ENCODE measurements at places on chromosomes 3 and 15.

DNA sequence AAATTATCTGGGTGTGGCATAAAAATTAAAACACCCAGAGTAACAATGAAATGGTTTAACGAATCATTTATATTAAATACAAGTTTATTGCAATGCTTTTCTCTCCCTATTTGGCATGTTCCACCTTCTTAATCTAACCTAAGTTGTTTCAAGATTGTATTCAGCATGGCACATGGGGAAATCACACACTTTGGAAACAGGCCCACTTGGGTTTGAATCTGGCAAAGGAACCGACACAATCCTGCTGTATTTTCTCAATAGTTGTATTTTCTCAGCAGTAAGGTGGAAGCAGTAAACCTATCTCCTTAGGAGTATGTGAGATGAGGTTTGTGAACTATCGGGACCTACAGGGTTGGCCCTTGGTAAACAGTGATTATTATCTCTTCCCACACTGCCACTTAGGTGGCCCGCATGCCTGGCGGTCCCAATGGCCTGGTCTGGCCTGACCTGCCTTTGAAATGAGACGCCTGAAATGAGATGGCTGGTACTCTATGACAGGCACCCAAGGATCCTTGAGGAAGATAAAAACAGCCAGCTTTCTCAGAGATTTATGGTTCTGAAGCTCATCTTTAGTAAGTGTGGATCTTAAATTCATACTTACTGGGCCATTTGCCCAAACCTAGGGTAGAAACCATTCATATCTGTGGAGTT, 45.3 kb upstream of the VILL start:
- no peak for DNase-seq

GRCh38 chr3:33543601-33544000, 103.4 kb upstream of the UBP1 start:
- no peak for DNase-seq

- no peak for DNase-seq
Measured at GRCh38 chr15:70269311-70269911, 171.7 kb upstream of the TLE3 start.

DNA sequence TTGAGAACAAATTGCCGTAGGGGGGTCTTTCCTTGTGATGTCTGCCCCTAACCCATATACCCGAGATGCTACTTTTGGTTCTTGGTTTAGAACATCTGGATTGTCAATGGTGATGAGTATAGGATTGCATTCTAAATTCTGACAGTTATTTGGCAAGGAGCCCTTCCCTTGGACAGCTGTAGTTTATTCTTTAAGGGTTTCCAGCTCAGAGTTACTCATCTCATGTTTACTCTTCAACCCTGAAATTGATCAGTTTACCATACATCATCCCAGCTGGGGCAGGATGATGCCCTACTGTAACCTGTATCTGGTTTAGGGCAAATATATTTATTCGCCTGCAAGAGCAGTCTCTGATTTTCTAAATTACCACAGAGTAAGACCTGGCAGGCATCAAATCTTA, 85.7 kb upstream of the XCR1 start:
- DNase-seq: no peak

DNA sequence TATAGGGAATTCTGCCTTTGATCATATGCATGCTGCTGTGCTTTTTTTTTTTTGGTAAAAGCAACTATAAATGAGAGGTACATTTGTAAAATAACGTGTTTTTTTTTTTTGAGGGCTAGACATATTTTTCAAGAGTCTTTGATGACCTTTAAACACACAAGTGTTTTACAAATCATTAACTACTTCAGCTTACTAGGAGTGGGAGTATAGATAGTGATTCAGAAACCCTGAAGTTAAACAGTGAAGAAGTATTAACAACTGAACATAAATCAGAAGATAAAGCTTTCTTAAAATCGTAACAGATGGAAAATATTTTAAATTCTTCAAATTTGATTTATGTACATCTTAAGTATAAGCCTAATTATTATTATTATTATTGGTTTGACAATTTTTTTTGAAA, 2.9 kb upstream of the GMNC start:
- DNase-seq: no peak

- no peak for DNase-seq
Measured at GRCh38 chr3:66121318-66121717, 82.6 kb upstream of the MAGI1 start.

DNA sequence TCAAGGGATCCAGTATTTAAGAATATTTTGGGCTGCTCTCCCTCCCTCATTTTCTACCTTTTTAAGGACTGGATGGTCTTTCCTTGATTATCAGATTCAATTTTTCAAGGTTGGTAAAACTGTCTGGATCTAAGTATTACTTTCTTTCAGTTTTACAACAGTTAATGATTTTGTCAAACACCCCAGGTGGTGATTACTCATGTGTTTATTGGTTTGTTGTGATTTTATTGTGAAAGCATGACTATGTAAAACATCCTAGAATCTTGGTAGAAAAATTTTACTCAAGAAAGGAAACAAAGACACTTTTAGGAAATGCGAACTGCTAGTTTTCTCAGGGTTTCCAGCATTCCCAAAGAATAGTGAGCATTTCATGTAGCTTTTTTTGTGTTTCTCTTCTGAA, 7.3 kb downstream of the GTF2E1 start:
- no peak for DNase-seq

GRCh38 chr3:55204417-55204816, 276.6 kb upstream of the LRTM1 start:
- no peak for DNase-seq

- no peak for DNase-seq
Measured at GRCh38 chr3:157607826-157608405, 104.7 kb upstream of the VEPH1 start.

DNA sequence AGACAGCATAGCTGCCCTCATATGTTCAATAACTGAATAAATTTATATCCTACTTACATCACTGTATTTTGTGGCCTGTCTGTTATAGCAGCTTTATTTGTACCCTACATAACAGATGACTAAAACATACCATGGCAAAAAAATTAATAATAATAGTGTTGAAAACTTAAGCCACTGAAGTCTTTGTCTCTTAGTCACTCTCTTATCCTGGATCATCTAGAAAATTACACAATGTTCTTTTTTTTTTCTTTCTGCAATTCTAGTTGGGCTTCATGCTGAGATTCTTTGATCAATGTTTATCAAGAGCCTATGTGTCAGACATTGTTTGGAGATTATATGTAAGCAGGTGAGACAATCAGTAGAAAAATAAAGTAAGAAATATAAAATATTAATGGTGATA, 519.3 kb upstream of the ARPP21 start:
- no peak for DNase-seq

DNA sequence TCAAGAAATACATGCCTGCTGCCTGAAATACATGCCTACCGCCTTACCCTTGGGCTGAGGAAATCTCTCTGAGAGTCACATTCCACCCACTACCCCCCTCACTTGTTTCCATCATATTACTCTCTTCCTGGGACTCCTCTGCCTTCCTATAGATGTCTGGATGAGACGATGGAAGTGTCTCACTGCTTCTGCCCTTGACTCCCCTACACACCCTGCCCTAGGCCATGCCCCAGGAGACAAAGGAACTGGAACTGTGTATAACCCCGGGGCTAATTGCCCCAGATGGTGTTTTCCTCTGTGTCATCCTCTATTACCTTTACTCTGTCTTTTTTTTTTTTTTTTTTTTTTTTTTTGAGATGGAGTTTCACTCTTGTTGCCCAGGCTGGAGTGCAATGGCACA, 102.0 kb downstream of the GTPBP8 start:
- DNase-seq: no peak

GRCh38 chr3:8494327-8494726, 7.3 kb upstream of the LMCD1 start:
- no peak for DNase-seq

- DNase-seq: no peak
Measured at GRCh38 chr3:11803977-11804892, 42.5 kb downstream of the TAMM41 start.

- no peak for DNase-seq
Measured at GRCh38 chr3:39781632-39782031, 27.8 kb upstream of the MYRIP start.

GRCh38 chr3:14392231-14392630, 10.2 kb upstream of the SLC6A6 start:
- no peak for DNase-seq

DNA sequence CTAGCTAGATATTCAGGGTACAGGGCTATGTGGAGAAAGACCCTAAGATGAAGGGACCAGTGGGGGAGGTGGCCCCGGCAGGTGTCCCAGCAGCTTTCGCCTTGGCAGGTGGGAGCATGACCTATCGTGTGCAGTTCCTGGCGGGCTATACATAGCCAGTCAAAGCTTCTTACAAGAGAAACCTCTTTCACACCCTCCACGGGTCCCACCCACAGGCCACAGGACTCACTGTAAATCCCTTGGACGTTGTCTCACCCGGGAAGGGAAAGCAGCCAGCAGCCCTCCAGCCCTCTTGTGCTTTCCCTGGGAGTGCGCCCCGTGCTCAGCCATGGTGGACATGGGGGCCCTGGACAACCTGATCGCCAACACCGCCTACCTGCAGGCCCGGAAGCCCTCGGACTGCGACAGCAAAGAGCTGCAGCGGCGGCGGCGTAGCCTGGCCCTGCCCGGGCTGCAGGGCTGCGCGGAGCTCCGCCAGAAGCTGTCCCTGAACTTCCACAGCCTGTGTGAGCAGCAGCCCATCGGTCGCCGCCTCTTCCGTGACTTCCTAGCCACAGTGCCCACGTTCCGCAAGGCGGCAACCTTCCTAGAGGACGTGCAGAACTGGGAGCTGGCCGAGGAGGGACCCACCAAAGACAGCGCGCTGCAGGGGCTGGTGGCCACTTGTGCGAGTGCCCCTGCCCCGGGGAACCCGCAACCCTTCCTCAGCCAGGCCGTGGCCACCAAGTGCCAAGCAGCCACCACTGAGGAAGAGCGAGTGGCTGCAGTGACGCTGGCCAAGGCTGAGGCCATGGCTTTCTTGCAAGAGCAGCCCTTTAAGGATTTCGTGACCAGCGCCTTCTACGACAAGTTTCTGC, 15.0 kb downstream of the GRK7 start:
- DNase-seq: no peak

GRCh38 chr15:78946493-78946892, 1.6 kb upstream of the CTSH start:
- no peak for DNase-seq

DNA sequence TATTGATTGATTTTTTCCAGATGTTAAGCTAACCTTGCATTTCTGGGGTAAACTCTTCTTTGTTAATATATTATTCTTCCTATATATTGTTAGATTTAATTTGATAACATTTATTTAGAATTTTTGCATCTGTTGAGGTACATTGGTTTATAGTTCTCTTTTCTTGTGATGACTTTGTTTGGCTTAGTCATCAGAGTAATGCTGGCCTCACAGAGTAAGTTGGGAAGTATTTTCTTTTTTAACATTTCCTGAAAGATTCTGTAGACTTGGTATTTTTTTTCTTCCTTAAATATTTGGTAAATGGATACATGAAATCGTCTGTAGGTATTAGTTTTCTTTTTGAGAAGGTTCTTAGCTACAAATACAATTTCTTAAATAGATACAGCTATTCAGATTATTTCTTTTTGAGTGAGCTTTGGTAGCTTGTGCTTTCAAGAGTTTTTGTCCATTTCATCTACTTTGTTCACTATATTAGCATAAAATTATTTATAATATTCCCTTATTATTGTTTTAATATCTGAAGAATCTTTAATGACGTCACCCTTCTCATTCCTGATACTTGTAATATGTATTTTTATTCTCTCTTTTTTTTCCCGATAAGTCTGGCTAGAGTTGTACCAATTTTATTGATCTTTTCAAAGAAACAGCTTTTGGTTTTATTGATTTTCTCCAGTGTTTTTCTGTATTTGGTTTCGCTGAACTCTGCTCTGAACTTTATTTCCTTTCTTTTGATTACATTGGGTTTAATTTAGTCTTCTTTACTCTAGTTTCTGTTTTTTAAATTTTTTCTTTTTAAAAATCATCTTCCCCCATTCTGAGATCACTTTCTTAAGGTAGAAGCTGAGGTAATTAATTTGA, 6.5 kb upstream of the HPS3 start:
- no peak for DNase-seq

GRCh38 chr3:148079370-148079769, 618.3 kb upstream of the AGTR1 start:
- DNase-seq: no peak

GRCh38 chr3:119019767-119020518, 14.7 kb downstream of the IGSF11 start:
- DNase-seq: no peak

GRCh38 chr3:47007482-47008233, 28.2 kb downstream of the NBEAL2 start:
- DNase-seq: no peak

GRCh38 chr15:75367006-75367405, 1.4 kb downstream of the MAN2C1 start:
- no peak for DNase-seq

GRCh38 chr15:28096670-28097431, 2.3 kb downstream of the OCA2 start:
- no peak for DNase-seq

DNA sequence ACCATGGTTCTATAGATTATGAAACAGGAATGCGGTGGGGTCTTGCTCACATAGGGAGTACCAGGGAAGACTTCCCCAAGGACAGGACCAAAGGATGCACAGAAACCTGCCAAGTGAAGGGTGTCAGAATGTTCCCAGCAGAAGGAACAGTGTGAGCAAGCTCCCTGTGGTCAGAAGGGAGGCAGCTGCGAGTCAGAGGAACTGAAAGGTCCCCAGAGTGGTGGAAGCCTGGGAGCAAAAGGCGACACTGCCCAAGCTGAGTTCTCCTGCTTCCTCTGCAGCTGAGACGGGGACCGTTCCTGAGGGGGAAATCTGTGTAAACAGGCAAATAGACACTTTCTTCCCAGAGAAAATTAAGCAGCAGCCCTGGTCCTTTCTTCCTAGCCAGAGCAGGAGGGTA, 14.2 kb upstream of the SLC6A6 start:
- DNase-seq: no peak

DNA sequence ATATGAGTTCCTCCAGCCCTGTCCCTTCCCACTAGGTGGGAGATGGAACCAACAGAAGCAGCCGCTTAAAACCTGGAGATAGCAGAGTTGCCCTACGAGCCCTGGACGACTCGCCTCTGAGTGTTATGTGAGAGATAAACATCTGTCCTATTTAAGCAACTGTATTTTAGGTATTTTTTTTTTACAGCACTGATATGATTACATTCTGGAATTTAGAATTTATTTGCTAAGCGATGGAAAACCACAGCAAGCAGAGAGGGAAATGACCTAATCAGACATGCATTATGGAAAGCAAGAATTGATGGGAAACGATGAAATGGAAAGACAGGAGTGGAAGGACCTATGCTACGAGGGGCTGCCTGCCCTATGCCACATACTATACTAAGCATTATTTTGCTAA, 379.0 kb upstream of the IL12A start:
- no peak for DNase-seq

DNA sequence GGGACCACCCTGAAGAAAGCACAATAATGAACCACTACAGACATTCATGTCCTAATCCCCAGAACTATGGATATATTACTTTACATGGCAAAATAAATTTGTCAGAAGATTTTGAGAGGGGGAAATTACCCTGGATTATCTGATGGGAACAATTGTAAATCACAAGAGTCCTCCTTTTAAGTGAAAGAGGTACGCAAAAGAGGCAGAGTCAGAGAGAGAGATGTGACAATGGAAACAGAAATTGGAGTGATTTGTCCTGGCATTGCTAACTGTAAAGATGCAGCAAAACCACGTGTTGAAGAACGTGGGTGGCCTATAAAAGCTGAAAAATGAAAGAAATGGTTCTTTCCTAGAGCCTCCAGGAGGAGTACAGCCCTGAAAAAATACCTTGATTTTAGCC, 1121.4 kb upstream of the ALCAM start:
- no peak for DNase-seq
